Right ventricle myocardium superior (tissue), 1 donor: ENCODE measurements at places on chromosomes 2 and 18. TPM values are rescaled to one million over a fixed set of nuclear protein-coding genes. Genes with fewer than 3 reads are reported as not detected.

GRCh38 chr2:222776792-222777191, 84.0 kb upstream of the ACSL3 start:
- DNase-seq = no peak

Gene DSG2
- 37.1 TPM for total RNA-seq

DNA sequence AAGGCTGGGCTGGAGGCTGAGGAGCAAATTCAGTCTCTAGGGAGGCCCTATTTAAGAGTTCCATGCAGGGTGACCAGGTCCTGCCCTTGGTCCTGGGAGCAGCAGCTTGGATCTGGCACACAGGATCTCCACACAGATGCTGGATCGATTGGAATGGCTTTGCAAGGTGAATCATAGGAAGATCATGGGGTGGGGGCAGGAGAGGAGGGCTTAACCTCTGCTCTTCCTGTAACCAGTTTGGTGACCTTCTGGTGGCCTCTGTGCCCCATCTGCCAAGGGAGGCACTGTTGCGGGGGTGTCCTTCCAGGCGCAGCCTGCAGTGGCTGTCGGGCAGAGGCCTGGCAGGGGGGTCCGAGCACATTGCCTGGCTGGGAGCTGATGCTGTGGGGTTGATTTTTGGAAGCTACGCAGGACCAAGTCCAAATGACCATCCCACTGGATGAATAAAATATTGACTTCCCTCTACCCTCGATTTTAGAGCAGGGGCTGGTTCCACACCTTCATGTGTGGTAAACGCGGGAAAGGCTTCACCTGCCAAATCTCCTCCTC, 79.7 kb downstream of the EDAR start:
- DNase-seq = no peak

- no peak for DNase-seq
Measured at GRCh38 chr2:172256886-172257285, 154.2 kb upstream of the DLX2 start.

Gene EPB41L3
- total RNA-seq = 6.8 TPM

Gene CYP26B1
- total RNA-seq = 4.4 TPM

Gene ROCK2
- 31.5 TPM for total RNA-seq

GRCh38 chr2:198325359-198325758, 521.0 kb downstream of the PLCL1 start:
- DNase-seq = no peak

Gene ZSWIM2
- not detected for total RNA-seq

Gene KIF5C
- 1.2 TPM for total RNA-seq

DNA sequence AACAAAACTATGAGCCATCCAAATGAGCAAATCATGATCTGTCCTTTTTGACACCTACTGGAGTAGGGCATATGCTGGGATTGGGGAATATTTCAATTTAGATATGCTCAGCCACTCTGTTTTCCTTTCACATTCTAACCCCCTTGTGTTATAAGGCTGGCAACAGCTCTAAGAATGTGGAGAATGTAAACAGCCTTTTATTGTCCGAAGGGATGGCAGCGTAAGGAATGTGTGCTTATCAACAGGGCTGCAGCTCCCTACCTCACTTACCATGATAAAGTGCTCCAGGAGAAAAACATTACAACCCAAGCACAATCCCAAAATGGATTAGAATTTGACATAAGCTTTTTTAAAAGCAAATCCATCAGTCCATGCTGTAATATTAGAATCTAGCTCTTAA, 2.2 kb downstream of the NXPH2 start:
- no peak for DNase-seq

- no peak for DNase-seq
Measured at GRCh38 chr18:5582076-5582475, 38.3 kb upstream of the EPB41L3 start.

- no peak for DNase-seq
Measured at GRCh38 chr2:160392201-160392600, 101.4 kb downstream of the RBMS1 start.

DNA sequence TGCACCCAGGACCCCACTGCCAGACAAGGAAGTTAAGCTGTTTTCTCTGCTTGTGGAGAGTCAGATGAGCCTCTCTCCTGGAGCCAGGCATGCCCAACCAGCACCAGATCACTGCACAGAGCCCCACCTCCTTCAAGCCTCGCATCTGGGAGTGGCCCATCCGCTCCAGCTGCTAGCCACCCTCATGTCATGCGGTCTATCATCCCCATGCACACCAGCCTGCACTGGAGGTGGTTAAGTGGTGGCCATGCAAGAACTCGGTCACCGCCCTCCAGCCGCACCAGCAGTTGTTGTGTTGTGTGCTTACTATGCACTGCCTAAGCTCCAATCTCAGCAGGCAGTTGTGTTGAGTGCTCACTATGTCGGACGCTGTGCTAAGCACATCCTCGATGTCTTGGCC, 177.9 kb upstream of the SLC14A2 start:
- DNase-seq = no peak

DNA sequence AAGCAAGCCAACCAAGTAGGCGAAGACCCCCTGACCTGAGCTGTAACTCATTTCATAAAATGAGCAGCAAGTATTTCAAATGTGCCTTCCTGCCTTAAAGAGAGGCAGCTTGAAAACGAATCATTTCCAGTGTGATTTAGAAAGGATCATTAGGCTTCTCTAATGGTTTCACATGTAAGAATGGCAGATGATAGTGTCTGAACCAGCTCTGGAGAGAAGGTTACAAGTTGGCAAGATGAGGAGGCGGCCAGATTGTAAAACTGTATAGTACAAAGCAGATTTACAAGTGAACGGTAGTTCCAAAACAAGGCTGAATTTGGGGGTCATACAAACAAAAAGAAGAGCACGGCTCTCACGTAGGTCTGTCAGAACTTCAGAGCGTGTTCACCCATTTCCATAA, 132.4 kb downstream of the ZNF516 start:
- no peak for DNase-seq

GRCh38 chr18:62659698-62660097, 55.6 kb upstream of the PHLPP1 start:
- DNase-seq = no peak

DNA sequence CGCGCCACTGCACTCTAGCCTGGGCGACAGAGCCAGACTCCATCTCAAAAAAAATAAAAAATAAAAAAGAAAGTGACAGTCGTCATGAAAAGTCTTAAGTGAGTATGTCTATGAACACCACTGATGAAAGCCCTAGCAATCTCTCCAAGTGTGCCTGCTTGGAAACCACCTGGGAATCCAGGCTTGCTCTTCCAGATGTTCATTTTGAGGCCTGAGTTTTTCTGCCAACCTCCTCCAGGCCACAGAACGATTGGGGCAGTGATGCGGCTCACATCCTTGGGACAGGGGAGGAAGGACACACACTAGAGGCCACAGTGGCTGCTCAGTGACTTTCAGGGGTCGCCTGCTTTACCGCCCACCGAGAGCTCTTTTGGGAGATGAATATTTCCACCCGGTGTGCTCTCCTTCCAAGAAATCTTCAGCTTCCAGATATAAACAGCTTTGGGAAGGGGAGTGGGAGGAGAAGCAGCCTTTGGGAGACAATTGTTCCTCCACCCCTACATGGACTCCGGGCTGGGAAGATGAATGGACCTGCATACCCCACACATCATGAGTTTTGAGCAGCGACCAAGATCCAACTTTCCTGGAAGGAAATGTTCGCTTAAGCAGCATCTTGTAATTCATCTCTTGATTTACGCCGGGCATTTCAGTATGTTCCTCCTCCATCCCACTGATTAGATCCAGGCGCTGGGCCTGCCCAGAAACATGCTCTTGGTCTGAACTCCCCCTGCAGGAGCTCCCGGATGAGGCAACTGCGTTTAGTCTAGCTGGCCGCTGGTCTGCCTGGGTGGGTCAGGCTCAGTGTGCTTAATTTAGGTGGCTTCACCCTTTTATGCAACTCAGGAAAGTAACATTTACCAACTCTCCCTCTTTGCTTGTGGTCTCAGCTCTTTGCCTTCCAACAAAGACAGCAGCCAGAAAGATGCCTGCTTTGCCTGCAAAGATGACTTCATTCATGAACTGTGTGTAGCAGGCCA, 6.2 kb upstream of the ARMC9 start:
- DNase-seq = peak; percentile 83

Gene PJVK
- total RNA-seq = 1.0 TPM

DNA sequence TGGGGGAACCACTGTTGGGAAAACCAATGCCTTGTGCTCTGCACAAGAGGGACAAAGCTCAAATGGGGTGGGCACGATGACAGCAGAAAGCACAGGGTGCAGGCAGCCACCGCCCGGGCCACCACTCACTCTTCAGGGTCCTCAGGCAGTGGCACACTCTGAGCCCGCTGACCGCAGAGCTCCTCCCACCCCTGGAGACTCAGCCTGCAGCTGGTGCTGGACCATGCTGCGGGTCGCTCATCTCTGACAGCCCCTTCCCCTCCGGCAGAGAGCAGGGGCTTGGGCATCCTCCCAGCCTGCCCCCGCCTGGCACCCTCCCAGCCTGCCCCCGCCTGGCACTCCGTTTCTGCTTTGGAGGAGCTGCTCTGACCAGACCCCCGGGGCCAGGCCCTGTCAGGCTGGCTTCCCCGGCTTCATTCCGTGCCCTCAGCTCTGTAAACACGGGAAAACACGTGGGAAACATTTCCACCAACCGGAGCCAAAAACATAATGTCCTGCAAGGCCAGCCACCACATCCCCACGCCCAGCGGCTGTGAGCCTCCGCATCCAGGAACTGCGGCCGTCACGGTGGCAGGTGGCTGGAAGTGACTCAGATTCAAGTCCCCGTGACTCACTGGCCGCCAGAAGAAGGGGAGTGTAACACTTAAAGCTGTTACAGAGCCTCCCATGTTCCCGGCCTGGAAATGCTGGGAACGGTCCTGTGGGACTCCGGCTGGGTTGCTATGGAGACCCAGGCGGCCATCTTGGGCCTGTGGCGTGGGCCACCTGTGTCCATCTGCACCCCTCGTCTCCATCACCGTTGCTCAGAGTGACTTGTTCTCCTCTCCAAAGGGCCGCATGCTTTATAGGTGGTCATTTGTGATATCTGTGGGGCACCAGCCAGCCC, 6.8 kb upstream of the SNED1 start:
- peak; percentile 90 for DNase-seq

DNA sequence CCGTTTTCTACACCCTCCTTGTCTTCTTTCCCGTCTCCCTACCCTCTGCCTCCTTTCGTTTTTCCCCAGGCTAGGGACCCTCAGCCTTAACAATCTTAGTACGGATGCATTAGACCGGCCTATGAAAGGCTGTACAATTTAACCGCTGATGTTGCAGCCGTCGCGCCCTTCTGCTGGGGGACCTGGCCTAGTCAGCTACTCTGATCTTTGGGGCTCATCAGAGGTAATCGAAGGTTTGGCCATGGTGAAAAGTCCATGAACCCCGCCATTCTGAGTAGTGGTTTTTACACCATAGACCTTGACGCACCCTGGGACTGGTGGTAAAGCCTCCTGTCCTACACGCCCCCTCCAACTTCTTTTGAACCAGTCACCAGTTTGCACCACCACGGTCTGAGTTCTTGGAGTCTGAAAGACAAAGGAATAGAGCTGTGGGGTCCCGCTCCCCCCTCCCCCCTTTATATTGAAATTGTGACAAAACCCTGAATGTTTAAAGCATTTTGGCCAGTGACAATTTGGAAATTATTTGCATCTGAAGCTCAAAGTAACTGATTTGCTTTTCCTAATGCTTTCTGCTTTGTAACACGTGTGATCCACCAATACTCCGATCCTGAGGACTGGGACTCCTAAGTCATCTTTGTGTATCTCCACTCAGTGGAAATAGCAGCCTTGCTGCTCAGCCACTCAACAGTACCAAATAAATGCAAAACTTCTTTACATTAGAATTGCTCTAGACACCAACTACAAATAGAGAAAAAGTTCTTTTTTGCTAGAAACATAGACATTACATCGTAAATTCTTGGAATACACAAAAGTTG, 642 bp upstream of the SRSF7 start:
- no peak for DNase-seq

DNA sequence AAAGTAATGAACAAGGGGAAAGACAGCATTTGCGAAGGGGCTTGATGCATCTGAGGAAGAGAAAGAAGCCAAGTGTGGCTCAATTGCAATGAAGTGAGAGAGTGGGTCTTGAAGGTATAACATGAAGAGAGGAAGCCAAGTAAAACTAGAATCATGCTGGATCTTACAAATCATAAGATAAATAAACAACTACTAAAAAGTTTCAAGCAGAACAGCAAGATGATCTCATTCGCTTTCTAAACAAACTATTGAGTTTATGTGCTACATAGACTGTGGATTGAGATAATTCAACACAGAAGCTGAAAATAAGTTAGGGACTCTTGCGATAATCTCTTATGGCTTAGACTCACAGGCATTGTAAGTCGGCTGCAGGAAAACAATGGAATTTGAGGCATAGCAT, 1310.5 kb upstream of the NRXN1 start:
- DNase-seq = no peak

GRCh38 chr18:59718464-59719157, 21.4 kb upstream of the CCBE1 start:
- no peak for DNase-seq

DNA sequence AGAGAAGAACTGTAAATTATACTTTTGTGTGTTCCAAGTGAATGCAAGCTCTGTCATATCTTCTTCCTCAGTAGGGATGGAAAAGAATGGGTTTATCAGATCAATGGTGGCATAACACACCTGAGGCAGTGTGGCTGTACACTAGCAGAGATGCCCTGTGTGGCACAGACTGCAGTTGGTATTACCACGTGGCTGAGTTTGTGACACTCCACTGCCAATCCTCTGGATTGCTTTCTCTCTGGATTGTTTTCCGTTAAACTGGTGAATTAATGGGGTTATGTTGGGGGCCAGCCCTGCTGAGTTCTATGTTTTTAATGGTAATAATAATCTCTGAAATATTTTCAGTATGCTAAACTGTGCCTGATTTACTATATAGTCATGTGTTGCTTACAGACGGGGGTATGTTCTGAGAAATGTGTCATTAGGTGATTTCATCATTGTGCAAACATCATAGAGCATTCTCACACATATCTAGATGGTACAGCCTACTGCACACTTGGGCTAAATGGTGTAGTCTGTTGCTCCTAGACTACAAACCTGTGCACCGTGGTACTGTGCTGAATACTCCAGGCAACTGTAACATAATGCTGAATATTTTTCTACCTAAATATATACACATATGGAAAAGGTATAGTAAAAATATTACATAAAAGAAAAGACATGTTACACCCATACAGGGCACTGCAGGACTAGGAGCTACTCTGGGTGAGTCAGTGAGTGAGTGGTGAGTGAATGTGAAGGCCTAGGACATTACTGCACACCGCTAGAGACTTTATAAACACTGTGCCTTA, 84.7 kb upstream of the ST6GAL2 start:
- DNase-seq = no peak

DNA sequence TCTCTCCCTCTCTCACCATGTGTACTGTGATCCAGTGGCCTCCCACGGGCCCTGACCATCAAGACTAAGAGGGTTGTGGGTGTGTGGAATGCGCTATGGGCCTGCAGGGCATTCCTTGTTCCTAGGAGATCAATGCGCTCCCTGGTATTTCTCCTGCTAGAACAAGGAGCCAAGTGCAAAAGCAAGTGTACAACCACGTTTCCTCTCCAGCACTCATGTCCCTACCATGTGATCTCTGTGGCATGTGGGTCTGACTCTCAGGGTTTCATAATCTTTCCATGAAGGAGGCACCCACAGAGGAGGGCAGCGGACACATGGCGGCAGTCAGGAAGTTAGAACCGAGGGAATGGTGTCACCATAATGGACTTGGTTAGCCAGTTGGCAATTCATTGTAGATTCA, 91.4 kb downstream of the MAPK4 start:
- DNase-seq = no peak
